ENCODE measurements at places on chromosomes 1 and 21.

DNA sequence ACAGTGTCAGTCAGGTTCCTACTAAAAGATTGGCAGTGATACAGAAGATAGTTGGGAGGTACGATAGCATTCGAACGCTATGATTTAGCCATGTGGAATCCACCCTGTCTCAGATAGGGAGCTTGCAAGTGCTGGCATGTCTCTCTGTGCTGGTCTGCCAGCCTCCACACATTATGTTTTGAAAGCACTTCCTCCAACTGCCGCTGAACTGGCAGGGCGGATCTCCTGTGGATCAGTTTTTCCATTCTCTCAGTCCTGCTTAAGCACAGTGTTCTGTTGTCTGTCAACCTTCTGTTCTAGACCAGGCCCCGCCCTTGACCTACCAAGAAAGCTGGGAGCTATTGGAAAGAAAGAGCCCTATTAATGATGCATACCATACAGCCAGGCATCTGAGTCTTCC is 65.5 kb upstream of the PALMD start:
- peak; percentile 59 for DNase-seq

DNA sequence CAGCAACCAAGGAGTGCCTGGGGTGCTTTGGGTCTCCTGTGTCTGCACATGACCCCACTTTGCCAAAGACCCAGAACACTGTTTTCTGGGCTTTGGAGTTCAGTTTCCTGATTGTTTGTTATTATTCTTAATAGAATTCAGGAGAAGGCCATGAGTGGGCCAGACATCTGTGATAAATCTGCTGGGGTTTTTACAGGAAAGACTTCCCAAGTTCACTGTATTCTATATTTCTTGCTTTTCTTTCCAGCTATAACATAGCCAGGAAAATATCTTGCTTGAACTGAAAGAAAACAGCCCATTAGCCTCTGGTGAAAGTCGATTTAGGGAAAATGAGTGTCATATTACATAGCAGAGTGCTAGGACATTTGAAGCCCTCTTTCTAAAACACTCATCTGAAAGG is 345.1 kb upstream of the USP24 start:
- no peak for DNase-seq

GRCh38 chr1:151773702-151774101 is 10.4 kb upstream of the MRPL9 start:
- no peak for DNase-seq

- DNase-seq: peak; percentile 72
Observed at GRCh38 chr21:43767984-43768867, 7.9 kb downstream of the CSTB start.

GRCh38 chr1:213585402-213585801 is 402.4 kb upstream of the PROX1 start:
- no peak for DNase-seq

- no peak for DNase-seq
Observed at GRCh38 chr1:109573785-109574184, 25.4 kb downstream of the GNAI3 start.

GRCh38 chr1:21397813-21398188 is 42.1 kb upstream of the NBPF3 start:
- DNase-seq: no peak

- DNase-seq: no peak
Observed at GRCh38 chr1:47791879-47792608, 205.1 kb downstream of the TRABD2B start.

DNA sequence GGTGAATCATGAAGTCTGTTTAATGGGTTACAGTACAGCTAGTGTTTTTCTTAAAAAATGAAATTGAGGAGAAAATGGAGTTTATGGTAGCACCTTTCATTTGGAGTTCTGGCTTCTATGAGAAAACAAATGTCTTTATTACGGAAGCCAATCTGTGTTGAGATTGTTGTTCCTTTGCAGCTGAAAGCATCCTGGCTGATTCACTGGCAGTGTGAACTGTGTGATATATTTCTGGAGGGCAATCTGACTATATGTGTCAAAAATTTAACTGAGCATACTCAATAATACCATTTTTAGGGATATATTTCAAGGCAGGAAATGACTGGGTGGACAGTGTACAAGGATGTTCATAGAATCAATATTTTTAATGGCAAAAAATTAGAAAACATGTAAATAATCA is 46.6 kb upstream of the LYST start:
- DNase-seq: no peak

- DNase-seq: no peak
Observed at GRCh38 chr1:206568256-206568655, 44.0 kb downstream of the EIF2D start.

- DNase-seq: peak; percentile 12
Observed at GRCh38 chr1:6004412-6005123, 12.3 kb upstream of the NPHP4 start.

DNA sequence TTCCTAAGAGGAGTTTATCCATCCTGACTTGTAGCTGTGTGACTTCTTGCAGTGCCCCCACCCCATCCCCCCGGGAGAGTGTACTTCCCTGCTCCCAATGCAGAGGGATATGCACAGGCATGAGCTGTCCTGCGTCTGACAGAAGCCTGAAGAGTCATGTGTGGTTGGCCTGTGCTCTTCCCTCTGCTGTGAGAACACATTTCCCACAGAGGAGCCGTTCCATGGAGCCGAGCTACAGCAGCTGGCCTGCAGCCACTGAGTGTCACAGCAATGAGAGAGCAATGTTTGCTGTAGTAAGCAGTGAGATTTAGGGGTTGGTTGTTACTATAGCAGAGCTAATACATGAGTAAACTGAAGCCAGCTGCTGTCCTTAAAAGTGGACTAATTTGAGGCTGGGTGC is 22.0 kb downstream of the PARS2 start:
- no peak for DNase-seq

- no peak for DNase-seq
Observed at GRCh38 chr1:83098791-83099190, 900.1 kb downstream of the TTLL7 start.

DNA sequence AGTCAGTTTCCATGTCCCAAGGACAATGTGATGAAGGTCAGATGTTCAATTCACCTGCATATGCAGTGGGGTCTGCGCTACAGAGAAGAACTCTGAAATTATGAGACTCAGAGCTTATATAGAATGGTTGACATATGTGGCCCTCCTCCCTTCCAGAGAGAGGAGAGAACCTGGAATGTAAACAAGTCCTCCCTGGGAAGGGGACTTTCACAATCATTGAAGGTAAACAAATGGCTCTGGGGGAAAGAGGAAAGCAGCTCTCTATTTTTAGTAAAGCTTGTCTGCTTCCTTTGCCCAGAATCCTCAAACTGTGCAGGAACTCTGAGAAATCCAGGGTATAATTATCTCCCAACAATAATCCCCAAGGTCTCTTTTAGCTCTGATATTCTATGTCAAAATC is 9.8 kb downstream of the OVGP1 start:
- no peak for DNase-seq

- no peak for DNase-seq
Observed at GRCh38 chr1:88648706-88649105, 35.4 kb upstream of the PKN2 start.

DNA sequence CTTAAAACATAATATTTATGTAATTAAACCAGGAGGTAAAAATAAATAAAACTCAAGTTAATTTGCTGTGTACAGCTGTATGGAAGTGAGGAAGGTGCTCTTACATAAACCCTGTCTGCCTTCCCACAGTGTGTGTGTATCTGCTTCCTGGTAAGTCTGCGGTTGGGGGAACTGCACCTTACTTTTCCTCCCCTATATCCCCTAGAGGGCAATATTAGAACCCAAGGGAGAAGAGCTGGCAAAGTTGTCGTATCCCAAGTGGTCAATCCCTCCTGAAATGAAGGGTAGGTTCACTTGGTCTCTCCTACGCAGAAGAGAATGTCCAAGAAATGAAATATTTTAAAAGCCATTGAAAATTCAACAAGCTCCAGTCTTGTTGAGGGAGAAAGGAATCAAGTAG is 17.8 kb upstream of the JAK1 start:
- DNase-seq: no peak

DNA sequence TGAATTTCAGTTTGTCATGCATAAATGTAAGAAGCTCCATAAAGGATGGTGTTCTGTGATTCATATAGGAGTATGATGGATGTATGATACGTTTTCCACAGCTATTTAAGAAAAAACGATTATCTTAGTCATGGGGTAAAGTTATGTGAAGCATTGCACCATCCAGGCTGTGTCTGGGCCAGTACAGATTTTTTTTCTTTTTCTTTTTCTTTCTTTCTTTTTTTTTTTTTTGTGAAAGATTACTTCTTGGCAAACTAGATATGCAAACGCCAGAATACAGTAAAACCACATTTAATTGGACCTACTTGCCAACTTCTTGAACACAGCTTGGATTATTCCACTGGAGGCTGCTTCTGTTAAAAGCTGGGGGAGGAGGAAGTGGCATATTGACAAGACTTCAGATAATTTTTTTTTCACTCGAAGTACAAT is 14.9 kb downstream of the ZBTB18 start:
- DNase-seq: no peak

- DNase-seq: no peak
Observed at GRCh38 chr1:38120552-38121230, 74.1 kb upstream of the POU3F1 start.

- DNase-seq: no peak
Observed at GRCh38 chr1:116726872-116727820, 27.1 kb upstream of the CD2 start.

- no peak for DNase-seq
Observed at GRCh38 chr1:45870500-45870899, 67.1 kb downstream of the MAST2 start.

DNA sequence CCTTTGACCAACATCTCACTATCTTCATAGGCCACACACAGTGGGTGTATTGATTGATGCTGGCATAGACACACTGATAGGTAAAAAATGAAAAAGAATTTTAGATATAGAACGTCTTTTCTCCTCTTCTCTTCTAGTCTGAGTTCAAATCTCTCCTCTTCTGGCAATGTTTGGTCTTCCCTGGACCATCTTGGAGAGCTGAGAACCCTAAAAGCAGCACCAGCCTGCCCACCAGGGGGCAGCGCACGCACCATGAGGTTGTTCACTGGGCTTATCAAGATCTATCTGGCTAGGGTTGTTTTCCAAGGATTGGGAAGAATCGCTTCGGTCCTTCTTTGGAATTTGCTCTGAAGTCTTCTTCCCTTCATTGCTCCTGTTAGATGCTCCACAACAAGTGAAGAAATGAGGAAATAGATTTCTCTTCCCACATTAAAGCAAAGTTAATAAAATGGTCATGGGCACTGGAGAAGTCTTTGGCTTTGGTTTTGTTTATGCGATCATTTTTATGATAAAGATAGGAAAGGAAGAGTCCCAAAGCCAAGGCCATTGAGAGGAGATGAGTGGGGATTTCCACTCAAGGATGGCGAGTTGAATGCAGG is 104.0 kb upstream of the OLIG2 start:
- no peak for DNase-seq

GRCh38 chr1:22218618-22219250 is 75.8 kb upstream of the WNT4 start:
- no peak for DNase-seq

DNA sequence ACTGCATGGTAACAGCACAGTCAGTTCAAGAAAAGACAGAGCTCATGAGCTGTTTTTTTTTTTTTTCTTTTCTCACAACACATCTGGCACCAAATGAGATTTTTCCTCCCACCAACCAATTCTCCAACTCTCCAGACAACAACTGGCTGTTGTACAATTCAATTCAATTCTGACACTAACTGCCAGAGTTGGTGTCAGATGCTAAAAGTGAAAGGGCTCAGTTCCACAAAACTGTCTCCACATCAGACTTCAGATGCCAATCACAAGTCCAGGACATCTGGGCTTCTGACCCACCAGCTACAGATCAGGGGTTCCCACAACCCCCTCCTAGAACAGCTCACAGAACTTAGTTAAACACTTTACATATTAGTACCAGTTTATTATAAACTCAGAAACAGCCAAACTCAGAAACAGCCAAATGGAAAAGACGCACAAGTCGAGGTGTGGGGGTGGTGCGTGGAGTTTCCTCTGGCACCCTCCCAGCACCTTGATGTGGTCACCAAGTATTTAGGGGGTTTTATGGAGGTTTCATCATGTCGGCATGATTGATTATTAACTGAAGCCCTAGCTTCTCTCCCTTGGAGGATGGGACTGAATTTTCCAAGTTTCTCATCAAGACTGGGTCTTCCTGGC is 39.2 kb upstream of the LRRC8D start:
- no peak for DNase-seq

All from aorta (tissue), 5 donors.